Activated gamma-delta T cell treated with Interleukin-2 at 50 U/mL for 16 hours (primary cell): ENCODE measurements at places on chromosomes 4 and X.

DNA sequence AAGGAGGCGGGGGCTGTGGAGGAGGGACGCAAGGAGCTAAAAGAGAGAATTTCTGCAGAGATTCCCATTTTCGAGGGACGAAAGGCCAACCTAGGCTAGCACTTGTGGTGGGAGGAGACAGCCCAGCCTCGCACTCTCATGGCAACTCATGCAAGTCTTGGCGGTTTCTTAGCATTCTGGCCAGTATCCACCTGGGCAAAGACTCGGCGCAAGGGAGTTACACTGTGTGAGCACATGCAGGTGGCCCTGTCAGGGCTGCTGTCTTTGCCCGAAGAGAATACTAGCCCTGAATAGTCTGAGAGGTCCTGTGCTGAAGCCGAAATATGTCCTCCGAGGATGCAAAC, 15.5 kb downstream of the MCF2 start:
- DNase-seq = no peak

DNA sequence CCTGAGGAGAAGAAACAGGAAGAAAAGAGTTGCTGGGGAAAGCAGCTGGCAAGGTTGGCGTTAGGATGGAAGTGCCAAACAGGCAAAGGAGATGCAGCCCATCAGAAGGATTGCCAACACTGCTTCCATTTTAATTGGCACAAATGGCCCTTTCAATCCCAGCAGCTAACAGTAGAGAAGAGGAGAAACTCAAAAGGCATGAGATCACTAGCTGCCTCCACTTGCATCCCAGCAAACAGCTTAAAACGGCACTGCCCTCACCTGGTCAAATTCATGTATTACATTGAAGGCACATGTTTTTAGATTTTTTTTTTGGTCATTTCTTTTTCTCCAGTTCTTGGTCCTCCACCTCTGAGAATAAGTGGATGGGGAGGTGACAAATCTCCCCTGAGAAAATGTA, 14.9 kb upstream of the LOC101059915 start:
- peak; percentile 67 for DNase-seq

DNA sequence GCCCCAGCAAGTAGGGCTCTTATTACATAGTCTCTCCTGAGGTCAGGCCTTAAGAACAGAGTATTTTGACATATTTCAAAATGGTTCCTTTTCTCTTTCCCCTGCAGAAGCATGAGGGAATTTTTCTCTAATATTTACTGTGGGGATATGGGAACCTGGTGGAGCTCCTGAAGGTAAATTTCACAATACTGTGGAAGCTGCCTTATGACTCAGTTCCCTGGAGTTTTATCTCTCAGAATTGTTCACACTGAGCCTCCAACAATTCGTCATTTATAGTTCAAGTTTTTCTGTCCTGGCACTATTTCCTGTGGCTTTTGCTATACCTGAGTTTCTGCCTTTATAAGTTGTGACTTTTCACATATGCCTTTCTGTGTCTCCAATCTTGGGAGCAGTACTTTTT, 607.2 kb upstream of the NDST4 start:
- no peak for DNase-seq

DNA sequence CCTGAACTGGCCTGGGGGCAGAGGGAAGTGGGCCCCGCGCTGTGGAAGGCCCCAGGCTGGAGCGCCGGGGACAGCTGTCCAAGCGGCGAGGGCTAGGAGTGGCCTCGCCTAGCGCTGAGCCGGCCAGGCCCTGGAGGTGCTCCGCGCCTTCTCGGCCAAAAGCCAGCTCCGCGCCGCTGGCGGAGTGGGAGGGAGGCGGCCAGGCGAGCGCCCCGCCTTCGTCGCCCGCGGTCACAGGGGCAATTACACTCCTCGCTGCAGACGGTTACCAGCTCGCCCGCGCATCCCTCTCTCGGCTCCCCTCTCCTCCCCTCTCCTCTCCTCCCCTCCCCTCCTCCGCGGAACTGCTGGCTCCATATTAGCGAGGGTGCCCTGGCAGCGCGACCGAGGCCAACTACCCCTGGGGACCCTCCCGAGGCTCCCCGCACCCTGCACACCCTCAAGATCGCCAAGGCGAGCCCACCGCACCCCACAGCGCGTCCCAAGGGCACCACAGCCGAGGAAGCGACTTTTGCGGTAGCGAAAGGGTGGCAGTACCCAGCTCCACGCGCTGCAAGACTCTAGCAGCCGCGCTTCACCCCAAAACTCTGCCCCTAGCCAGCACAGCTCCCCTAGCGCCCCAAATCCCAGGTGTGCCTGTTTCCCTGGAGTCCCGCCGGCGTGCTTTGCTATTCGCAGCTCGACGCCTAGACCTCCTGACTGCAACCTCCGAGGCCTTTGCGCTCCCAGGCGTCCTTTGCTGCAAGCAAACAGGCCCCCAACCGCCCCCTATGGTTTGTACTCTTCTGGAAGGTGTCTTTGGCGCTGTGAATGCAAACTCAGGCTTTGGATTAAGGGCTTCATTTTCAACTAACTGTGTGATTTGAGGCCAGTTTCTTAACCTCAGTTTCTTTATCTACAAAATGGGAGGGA, 91.4 kb downstream of the BCOR start:
- no peak for DNase-seq

GRCh38 chr4:125016892-125017299, 297.9 kb upstream of the FAT4 start:
- no peak for DNase-seq
